ENCODE measurements at places on chromosomes 2 and 18.
A peak's percentile ranks its signal among the peaks of the same experiment; 100 is the strongest.

DNA sequence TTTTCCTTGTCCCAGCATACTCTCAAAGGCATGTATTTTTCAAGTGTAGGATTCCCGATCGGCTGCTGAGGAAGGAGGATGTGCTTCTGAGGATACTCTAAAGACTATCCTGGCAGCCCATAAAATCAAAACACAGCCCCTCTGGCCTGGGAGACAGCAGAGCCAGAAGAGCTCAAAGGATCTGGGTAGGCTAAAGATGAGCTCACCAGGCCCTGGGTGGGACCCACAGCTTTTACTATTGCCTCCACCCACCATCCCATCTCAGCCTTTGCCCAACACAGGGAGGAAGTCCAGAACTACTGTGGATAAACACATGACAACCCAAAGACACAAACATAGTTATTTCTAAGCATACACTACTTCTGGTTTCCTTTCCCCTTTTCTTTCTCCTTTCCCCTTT, 79.1 kb upstream of the ZFP36L2 start:
- DNase-seq = no peak

DNA sequence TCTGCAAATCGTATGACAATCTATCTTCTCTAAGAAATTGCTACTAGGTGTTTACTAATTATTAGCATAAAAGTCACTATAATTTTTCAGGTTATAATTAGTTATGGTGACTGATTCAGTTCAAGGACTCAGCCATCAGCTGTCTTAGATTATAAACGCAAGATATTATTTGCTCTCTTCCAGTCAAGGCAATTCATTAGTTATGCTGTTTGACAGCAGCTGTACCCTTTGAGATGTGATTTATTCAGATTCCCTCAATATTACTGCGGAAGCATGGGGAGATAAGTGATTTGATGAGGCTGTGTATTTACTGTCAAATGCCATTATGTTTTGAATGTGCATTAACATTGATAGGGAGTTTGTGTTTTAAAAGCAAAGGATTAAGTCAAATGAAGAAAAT, 558.9 kb upstream of the FSIP2 start:
- no peak for DNase-seq

DNA sequence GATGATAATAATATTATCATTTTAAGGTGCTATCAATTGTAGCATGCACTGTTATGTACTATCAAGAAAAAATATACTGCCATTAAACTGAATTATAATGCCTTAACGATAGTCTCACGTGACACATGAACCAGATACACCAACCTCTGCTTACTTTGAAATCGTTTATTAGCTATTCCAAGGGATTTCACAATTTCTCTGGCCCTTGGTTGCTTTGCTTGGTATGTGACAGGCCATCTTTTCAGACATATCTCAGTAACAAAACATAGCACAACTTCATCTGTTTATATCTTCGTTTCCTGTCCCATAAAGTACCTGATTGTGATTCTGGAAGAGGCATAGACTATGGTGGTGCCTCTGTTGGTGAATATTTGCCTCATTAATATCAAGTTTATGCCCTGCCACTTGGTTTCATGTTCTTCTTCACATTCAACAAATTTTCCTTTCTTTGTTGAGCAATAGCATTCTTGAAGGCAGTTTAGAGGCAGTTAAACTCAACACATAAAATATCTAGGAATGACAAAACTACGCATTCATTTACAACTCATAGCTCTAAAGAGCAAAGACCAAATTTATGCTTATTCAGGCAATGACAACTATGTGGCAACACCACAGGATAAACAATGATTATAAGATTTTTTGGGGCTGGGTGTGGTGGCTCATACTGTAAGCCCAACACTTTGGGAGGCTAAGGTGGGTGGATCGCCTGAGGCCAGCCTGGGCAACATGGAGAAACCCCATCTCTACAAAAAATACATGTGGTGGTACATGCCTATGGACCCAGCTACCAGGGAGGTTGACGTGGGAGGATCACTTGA, 84.3 kb downstream of the MCFD2 start:
- DNase-seq = no peak

GRCh38 chr2:114495046-114495445, 52.6 kb downstream of the DPP10 start:
- no peak for DNase-seq

- DNase-seq = peak; percentile 68
Observed at GRCh38 chr2:134679745-134680144, 39.1 kb downstream of the TMEM163 start.

GRCh38 chr2:236610991-236611821, 41.6 kb downstream of the ACKR3 start:
- DNase-seq = no peak

DNA sequence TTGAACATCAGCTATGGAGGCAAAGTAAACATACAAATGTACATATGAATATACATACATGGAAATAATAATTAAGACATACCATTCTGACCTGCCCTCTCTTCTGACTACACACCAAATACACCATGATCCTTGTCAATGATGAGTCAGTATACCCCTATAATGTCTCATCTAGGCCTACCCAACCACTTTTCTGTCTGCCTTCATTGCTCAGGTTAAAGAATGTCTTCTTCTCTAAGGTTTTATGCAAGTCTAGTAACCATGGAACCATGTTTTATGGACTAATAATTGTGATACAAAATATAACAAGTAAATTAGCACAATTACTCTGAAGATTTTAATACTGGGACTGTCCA, 128.7 kb downstream of the NCKAP5 start:
- DNase-seq = no peak

DNA sequence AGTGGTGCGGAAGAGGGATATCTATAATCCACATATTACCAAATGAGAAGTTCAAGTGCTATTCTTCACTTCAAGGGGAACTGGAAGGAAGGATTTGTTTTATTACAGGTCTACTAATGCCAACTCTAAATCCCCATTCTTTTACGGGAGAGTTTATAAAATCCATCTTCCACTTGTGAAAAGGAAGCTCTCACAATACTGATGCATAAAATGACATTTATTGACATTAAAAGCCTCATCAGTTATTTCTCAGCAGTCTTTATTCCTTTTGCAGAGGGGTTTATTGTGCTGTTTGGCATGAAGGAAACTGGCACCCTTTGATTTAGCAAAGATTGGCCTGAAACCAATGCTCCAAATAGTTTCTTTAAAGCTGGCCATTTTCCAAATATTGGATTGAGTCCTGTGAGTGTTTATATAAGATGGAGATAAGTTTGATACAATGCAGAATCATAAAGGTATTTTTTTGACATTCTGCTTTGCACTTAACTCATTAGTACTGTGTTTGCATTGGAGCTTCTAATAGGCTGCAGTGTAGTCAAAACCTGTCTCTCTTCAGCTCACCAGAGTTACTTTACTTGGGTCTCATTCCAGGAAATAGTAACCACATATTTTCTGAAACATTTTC, 26.6 kb downstream of the LRP1B start:
- no peak for DNase-seq

DNA sequence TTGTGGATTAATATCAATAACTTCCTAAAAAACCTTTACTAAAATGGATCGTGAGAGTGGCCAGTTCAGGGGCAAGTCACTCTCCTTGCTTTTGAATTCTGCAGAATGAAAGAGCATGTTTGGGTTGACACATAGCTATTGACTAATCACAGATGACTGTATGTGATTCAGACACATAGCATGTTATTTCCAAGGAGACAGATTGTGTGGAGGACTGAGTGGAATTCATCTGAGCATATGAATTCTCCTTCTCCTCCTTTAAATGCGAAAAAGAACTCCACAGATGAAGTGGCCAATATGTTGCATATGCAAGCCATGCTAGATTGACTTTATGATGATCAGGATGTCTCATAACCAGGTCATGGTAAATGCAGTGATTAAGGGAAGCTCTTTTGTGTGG, 249.4 kb upstream of the FAM98A start:
- DNase-seq = no peak

DNA sequence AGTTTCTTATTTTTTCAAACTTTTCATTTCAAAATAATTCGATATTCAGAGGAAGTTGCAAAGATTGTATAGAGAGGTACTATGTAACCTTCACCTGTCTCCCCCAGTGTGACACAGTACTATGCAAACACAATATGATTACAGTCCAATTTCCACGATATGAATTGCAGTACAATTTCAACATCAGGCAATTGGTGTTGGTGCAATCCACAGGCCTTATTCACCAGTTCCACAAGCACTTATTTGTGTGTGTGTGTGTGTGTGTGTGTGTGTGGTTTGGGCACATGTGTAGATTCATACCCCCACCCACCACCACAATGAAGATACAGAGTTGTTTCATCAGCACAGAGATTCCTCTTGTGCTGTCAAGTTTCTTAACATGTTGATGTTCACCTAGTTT, 69.7 kb upstream of the ARL4C start:
- DNase-seq = no peak
